ENCODE measurements at places on chromosomes 3 and 15.
A peak's percentile ranks its signal among the peaks of the same experiment; 100 is the strongest.

DNA sequence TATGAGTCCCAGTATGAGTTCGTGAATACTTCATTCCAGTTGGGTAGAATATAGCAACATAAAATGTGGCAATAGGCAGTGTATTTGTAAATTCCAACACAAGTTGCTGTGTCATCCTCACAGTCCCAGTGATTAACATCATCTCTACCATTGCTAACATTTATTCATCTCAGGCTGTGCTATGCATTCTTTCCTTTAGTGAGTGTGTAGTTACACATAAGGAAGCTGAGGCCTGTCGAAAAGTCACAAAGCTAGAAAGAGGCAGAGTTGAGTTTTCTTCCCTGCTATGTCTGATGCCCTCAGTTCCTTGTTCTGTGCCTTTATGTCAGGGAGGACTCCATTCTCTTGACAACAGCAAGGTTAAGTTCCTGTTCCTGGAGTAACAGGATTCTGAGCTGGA is 96.4 kb downstream of the FNDC3B start:
- DNase-seq, result no peak

GRCh38 chr15:66291816-66292570 is 1.4 kb upstream of the DIS3L start:
- no peak for DNase-seq

GRCh38 chr3:52032702-52033408 is 23.5 kb downstream of the DUSP7 start:
- DNase-seq, result no peak

- DNase-seq, result no peak
These were observed 11.8 kb upstream of the FBXO22 start for GRCh38 chr15:75891895-75892294.

- no peak for DNase-seq
These were observed 206.7 kb upstream of the PROK2 start for GRCh38 chr3:71991681-71992080.

- no peak for DNase-seq
These were observed 162.6 kb upstream of the P2RY1 start for GRCh38 chr3:152672320-152672649.

GRCh38 chr3:86047161-86047560 is 943.8 kb downstream of the VGLL3 start:
- no peak for DNase-seq

- no peak for DNase-seq
These were observed 41.9 kb downstream of the TRIM71 start for GRCh38 chr3:32859604-32860237.

DNA sequence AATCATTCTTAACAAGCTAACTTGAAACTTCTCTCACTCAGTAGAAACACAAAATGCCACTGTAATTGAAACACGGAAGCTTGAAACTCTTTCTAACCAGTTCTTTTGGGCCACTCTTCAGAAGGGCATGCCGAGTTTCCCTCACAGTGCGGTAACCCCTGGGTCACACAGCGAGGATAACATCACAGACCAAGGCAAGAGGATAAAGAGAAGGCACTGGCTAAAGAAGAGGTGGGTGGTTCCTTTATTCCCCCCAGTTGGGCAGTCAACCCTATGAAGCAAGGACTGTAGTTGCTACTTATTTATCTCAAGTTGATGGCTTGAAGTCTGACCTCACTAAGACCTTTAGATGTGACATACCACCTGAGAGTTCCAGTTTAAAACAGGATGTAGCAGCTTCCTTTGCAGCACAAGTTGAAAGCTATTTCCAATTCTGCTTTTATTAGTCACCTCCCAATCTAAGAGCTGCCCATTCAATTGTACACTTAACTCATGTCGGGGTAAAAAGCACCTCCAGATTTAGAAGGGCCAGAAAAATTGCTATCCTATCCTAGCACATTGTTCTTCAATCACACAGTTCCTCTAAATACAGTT is 272.4 kb downstream of the TIGIT start:
- no peak for DNase-seq

- DNase-seq, result no peak
These were observed 87.2 kb upstream of the MLF1 start for GRCh38 chr3:158483701-158484235.

GRCh38 chr3:52220380-52221026 is 4.9 kb downstream of the TLR9 start:
- DNase-seq, result peak; percentile 66
